Left ventricle myocardium inferior (tissue), 1 donor: ENCODE measurements at places on chromosomes 3 and 15. TPM values are rescaled to one million over a fixed set of nuclear protein-coding genes. Genes with fewer than 3 reads are reported as not detected.

DNA sequence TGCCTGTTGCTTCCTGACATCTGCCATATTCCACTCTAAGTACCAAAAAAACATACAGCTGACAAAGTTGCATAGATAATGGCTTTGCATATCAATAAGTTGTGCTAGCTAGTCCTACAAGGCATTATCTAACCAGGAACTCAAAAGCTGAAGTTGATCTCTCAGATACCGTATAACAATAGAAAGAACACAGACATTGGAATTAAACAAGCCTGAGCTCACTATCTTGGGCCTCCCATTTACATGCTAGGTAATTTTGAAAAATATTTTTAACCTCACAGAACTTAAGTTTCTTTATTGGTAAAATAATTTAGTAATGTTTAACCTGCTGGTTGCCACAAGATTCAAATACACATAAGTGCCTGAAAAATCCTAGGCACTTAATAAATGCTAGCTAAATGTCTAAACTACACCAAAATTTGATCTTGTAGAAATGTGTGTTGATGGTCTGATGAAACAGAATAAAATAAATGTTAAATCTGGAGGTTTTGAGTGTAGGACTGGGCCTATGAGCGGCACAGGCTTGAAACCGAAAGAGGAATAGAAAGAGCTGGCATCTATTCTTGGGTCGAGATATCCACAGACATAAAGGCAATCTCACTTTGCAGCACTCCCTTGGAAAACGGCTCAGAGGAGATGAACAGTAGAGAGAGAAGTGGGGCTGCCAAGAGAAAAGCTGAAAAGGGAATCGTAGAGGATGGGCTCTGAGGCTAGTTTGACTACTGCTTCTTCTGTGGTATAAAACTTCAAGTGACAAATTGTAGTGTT, 29.9 kb upstream of the TTC14 start:
- DNase-seq = no peak

Gene SMAD6
- 20.3 TPM for total RNA-seq

DNA sequence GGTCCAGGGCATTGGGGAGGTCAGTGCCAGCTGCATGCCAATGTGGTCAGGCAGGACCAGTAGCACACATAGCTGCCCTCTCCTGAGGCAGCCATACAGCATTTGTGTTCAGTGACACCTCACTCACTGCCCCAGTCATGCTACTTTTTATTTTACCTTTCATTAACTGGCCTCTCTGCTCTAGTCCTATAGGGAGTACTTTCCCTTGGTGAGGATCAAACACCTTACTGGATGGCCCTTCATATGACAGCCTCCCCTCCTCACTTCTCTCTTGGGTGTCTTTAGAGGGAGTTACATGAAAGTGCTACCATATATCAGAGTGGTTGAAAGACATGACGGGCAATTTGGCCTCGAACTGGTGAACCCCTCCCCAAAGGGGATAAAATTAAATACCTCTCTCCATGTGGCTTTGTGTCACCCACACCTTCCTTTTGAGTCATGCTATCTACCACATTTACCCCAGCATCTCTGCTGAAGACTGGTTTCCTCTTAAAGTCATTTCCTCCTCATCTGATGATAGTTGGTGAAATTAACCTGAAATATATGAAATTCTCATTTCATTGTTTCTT, 17.6 kb downstream of the RLBP1 start:
- DNase-seq = no peak

- peak; percentile 45 for DNase-seq
Observed at GRCh38 chr15:73727330-73727976, 25.7 kb downstream of the INSYN1 start.

Gene CPNE9
- 0.16 TPM for total RNA-seq

- DNase-seq = no peak
Observed at GRCh38 chr3:126607214-126607908, 47.6 kb downstream of the TXNRD3 start.

Gene SST
- total RNA-seq = not detected

GRCh38 chr3:174376346-174376745, 482.8 kb upstream of the NAALADL2 start:
- no peak for DNase-seq

- no peak for DNase-seq
Observed at GRCh38 chr15:36008719-36009118, 462.8 kb upstream of the DPH6 start.

Gene TIPIN
- total RNA-seq = 2.4 TPM

GRCh38 chr3:97121386-97121785, 307.0 kb downstream of the EPHA6 start:
- no peak for DNase-seq
